ENCODE measurements at places on chromosomes 13 and 19. TPM values are rescaled to one million over a fixed set of nuclear protein-coding genes. Genes with fewer than 3 reads are reported as not detected.

DNA sequence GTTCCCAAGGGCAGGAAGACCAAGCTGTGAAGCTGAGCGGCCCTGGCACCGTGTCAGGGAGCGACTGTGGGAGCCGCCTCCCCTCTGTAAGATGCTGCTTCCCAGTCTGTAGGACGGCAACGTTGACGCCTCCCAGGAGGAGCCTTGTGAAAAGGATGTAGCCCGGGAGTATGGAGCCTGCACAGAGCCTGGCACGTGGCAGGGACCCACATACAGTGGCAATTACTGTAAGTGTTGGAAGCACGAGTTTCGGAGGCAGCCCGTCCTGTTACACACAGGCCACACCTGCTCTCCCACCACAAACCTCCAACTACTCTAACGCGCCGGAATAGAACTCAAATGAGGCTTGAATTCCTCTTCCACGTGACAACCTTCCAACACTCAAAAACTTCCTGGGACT lies 6.6 kb downstream of the RAB20 start:
- DNase-seq: no peak

DNA sequence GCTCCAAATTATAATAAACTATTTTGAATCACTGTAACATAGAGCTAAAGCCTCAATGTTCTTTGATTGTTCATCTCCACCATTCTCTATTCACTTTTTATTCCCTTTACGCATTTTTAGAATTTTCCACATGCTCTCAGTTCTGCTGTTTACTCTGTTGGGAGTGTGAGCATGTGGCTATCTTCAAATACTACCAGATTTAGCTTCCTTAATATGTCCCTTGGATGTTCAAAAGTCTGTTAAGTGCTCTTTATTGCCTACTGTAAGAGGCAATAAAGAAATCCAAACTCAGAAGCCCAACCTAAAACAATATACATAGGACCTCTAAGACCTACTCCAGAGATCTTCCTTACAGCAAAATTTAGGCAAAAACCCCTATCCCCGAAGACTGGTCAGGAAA lies 34.5 kb downstream of the MTMR6 start:
- no peak for DNase-seq

- DNase-seq: no peak
These were observed 12.7 kb upstream of the KBTBD6 start for GRCh38 chr13:41145136-41145908.

- peak; percentile 94 for DNase-seq
These were observed 16.2 kb downstream of the ZNF331 start for GRCh38 chr19:53553865-53554791.

- DNase-seq: no peak
These were observed 25.7 kb upstream of the LMO7 start for GRCh38 chr13:75610466-75610865.

- DNase-seq: no peak
These were observed 9.7 kb upstream of the MEF2B start for GRCh38 chr19:19179548-19180441.

- peak; percentile 82 for DNase-seq
These were observed 622 bp downstream of the RASA3 start for GRCh38 chr13:114131583-114132418.

- no peak for DNase-seq
These were observed 257.9 kb downstream of the KLF12 start for GRCh38 chr13:73876323-73876722.

DNA sequence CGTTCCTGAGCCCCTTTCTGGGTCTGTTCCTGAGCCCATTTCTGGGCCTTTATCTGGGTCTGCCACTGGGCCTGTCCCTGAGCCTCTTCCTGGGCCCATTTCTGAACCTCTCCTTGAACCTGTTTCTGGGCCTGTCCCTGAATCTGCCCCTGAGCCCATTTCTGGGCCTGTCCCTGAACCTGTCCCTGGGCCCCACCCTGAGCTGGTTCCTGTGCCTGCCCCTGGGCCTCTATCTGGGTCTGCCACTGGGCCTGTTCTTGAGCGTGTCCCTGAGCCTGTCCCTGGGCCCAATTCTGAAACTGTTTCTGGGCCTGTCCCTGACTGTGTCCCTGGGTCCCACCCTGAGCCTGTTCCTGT lies 40.4 kb upstream of the GRTP1 start:
- DNase-seq: no peak

DNA sequence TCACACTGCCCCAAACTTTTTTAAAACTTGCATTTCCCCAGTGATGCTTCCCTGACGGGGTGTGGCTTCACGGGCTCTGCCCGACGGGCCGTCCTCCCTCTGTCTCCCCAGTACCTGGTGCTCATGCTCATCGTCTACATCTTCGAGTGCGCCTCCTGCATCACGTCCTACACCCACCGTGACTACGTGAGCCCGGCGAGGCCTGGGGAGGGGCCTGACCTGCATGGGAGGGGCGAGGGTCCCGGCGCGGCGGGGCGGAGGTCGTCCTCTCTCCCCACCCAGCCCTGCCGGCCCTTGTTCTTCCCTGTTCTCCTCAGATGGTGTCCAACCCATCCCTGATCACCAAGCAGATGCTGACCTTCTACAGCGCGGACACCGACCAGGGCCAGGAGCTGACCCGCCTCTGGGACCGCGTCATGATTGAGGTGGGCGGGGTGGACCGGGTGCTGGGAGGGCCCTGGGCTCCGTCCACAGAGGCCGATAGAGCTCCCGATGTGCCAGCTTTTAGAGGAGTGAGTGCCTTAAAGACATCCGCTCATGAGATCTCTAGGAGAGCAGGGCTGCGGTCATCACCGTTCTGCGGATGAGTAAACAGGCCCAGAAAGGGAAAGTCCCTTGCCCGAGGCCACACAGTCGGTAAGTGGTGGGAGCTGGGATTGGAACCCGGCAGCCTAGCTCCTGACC lies 6.9 kb downstream of the UPK1A start:
- DNase-seq: peak; percentile 62

DNA sequence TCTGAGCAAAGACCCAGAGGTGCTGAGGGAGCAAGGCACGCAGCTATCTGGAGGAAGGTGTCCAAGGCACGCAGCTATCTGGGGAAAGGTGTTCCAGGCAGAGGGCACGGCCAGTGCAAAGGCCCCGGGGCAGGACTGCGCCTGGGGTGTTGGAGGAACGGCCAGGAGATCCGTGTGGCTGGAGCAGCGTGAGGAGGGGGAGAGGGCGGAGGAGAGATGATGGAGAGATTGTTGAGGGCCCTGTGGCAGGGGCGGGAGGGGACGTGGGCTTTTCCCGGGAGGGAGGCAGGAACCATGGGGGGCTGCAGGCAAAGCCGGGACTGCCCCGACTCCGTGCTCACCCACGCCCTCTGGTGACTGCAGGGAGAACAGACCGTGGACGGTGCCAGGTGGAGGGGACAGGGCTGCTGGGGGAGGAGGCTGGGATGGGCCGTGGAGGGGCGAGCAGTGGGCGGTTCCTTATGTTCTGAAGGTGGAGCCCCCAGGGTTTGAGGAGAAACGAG lies 13.3 kb upstream of the MISP start:
- no peak for DNase-seq

- no peak for DNase-seq
These were observed 1037.0 kb upstream of the SPRY2 start for GRCh38 chr13:81377921-81378320.

DNA sequence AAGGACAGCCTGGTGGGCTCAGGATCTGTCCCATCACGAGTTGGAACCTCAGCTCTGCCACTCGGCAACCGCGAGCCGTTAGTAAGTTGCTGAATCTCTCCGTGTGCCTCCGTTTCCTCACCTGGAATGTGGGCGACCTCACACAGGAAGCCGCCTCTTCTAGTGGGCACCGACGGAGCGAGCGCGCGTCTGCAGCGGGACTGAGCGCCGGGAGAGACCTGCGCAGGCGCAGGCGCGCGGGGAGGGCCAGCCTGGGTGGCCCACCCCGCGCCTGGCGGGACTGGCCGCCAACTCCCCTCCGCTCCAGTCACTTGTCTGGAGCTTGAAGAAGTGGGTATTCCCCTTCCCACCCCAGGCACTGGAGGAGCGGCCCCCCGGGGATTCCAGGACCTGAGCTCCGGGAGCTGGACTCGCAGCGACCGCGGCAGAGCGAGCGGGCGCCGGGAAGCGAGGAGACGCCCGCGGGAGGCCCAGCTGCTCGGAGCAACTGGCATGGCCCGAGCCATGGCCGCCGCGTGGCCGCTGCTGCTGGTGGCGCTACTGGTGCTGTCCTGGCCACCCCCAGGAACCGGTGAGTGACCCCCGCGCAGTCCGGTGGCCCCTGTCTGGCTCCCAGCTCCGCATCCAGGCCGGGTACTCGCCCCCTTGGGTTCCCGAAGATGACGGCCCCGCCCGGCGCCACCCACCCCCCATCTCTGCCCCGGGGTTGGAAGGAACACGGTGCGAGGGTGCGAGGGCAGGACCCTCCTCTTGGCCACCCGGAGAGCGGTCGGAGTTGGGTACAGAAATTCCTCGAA lies at the start of gene PVR:
Gene PVR, plus strand, starts transcription at position 306 of the 797 bp plus-strand sequence. Its CDS starts 187 bp downstream, at position 493.
- DNase-seq: peak; percentile 92

DNA sequence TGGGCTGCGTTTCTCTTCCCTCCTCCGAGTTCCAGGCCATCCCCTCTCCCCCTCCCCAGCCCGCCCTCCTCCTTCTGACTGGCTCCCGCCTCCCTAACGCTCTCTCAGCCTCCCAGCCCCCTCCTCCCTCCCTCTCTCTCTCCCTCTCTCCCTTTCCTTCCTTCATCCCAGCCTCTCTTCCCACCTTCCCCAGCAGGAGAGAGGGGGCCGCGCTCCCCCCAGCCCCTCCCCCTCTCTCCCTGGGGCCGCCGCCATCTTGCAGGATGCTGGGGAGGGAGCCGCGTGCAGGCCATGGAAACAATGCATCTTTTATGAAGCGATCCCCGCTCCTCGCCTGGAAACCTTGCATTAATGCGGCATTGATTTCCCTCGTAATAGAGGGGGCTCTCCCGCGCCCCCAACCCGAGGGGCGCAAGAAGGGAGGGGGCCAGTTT lies 42.6 kb upstream of the ADGRL1 start:
- DNase-seq: peak; percentile 58

DNA sequence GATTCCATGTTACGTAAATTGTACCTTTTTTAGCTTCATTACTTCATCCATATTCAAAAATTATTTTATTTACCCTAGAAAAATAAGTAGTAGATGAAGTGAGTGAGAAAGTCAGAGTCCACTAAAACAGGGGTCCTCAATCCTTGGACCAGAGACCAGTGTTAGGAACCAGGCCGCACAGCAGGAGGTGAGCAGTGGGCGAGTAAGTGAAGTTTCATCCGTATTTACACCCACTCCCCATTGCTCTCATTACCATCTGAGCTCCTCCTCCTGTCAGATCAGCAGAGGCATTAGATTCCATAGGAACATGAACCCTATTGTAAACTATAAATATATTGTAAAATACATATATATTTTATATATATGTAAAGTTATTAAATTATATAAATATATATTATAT lies 119.0 kb downstream of the PAN3 start:
- DNase-seq: no peak

GRCh38 chr13:99418843-99419140 lies 82.5 kb upstream of the TM9SF2 start:
- DNase-seq: no peak

GRCh38 chr19:38900202-38900629 lies 447 bp downstream of the NFKBIB start:
- no peak for DNase-seq

- DNase-seq: no peak
These were observed 7.4 kb downstream of the ZNF671 start for GRCh38 chr19:57719901-57720519.

DNA sequence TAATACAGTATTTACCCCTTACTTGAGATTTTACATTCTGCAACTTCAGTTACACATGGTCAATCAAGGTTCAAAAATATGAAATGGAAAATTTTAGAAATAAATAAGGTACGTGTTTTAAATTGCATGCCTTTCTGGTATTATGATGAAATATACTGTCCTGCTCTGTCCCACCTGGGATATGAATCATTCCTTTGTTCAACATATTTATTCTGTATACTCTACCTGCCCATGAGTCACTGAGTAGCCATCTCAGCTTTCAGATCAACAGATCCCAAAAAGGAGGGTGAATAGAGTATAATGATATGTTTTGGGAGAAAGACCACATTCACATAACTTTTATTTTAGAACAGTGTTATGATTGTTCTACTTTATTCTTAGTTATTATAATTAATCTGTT lies 37.8 kb downstream of the STOML3 start:
- no peak for DNase-seq

DNA sequence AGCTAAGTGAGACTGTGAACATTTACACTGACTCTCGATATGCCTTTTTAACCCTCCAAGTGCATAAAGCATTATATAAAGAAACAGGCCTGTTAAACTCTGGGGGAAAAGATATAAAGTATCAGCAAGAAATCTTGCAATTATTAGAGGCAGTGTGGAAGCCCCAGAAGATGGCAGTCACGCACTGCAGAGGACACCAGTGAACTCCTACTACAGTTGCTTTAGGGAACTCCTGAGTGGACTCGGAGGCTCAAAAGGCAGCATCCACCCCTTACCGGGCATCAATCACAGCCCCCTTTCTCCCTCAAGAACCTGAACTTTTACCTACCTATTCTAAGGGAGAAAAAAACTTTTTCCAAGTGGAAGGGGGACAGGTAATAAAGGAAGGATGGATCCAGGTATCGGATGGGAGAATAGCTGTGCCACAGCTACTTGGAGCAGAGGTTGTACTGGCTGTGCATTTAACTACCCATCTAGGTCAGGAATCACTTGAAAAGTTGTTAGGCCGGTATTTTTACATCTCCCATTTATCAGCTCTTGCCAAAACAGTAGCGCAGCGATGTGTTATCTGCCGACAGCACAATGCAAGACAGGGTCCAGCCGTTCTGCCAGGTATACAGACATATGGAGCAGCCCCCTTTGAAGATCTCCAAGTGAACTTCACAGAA lies 80.1 kb downstream of the ZNF486 start:
- no peak for DNase-seq

GRCh38 chr13:28245465-28245864 lies 107.1 kb downstream of the PAN3 start:
- no peak for DNase-seq

Gene CD177
- total RNA-seq: 2.1 TPM

Gene CLDND2
- 0.87 TPM for total RNA-seq

Gene TNFSF9
- 1.6 TPM for total RNA-seq

Gene LHFPL6
- 214 TPM for total RNA-seq

Gene FAM216B
- total RNA-seq: not detected

Gene NKG7
- total RNA-seq: 6.7 TPM

Gene RASAL3
- 6.3 TPM for total RNA-seq

Gene FBXO27
- total RNA-seq: 8.6 TPM

Gene C19orf67
- total RNA-seq: not detected

Gene ZNF415
- total RNA-seq: 8.8 TPM

Measured in aorta (tissue), 5 donors.